Kidney glomerular epithelial cell (primary cell): ENCODE measurements at places on chromosomes 7 and 10.

DNA sequence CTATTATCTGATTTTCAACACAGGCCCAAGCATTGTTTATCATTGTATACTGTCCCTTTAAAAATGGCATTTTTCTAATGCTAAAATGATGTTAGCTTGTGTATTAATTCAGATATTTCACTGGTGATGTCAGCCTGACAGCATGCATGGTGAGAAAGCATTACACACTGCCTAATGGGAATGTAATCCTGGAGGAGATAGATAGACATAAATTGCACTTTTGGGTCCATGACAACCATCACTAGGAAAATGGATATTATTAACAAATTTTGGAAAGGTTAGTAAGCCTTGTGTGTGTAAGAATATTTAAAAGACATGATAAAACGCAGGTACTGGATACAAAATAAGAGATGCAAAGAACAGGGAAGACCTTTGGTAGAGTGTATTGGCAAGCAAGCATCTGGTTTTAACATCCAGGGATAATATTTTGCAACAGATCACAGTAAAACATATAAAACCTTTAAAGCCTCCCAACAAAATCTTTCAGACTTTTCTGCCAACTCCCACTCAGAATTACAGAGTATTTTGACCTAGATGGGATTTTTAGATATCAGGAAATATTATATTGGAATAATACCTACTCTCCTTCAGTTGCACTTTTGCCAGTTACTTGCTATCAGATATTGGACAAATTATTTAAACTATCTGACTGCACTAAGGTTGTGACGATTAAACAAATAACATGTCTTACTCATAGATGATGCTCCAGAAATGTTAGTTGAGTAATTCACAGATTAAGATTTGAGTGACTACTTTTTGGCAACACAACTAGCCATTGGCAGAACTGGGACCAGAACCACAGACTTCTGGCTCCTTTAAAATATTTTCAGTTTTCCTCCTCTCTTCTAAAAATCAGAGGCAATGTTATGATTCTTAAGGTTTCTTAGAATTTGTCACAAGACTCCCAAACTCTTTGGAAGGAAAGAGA lies 291.6 kb upstream of the SEMA3C start:
- DNase-seq, result no peak

DNA sequence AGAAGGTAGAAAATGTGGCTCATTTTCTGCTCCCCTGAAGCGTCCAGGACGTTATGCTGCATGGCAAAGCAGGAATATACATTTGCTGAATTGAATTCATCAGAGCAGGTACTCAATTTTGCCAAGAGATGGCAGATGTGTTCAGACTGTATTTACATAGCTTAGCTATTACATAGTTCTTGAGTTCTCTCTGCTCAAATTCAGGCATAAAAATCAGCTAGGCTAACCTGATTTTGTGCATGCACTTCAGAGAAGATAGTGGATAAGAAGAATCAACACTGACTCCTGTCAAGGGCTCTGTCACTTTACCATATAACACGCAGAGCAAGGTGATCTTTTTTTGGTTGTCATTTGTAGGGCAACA lies 209.2 kb upstream of the FAM3C start:
- DNase-seq, result peak; percentile 9

DNA sequence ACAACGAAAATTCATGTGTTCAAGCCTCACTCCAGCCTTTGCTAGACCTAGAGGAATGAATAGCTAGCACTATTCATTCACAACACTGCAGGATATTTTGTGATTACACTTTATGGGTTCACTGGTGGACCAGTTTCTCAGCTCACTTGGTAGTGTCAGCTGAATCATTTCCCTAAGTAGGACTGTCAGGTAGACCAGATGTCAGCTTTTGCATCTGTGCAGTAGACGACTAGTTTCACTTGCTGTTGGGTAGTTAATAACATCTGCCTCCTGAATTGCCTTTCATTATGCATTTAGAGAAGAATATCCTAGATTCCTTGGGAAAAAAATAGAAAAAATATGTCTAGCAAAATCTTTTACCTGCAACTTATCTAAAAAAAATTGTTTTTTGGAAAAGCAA lies 296.4 kb downstream of the ADARB2 start:
- no peak for DNase-seq

- DNase-seq, result peak; percentile 87
Observed at GRCh38 chr10:91713461-91714072, 80.7 kb upstream of the PPP1R3C start.

GRCh38 chr7:122887848-122888247 lies 1.6 kb upstream of the CADPS2 start:
- no peak for DNase-seq

GRCh38 chr10:70175516-70175915 lies 5.2 kb upstream of the SAR1A start:
- DNase-seq, result no peak

DNA sequence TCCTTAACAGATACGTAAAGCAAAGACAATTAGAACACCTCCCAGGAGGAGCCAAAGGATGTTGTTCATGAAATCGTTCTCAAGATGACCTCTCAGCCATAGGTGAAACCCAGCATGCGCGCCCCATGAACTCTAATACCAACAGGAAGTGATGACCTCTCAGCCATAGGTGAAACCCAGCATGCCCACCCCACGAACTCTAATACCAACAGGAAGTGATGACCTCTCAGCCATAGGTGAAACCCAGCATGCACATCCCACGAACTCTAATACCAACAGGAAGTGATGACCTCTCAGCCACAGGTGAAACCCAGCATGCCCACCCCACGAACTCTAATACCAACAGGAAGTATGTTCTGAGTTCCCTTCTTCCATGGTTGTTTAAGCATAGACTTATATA lies 205.2 kb upstream of the ADARB2 start:
- no peak for DNase-seq

DNA sequence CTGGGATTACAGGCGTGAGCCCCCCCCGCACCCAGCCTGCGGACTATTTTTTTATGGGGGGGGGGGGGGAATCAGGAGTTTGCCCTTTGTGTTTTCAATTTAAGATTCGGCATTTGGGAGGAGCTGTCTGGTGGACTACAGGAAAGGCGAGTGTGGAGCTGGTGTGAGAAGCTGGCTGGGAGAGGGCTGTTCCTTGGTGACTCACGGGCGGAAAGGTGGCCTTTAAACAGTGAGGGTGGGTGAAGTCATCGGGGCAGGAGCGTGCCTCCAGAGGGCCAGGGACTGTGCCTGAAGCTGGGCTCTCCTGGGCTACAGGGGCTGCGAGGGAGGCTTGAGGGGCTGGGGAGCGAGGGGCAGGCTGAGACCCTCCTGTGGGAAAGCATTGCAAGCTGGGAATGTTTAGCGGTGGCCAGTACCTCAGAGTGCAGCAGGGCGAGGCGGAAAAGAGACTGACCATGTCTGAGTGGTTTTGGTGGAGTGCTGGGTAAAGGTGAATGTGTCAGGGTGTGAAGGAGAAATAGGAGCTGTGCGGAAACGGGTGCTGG lies 39.7 kb upstream of the ZNF32 start:
- DNase-seq, result no peak

DNA sequence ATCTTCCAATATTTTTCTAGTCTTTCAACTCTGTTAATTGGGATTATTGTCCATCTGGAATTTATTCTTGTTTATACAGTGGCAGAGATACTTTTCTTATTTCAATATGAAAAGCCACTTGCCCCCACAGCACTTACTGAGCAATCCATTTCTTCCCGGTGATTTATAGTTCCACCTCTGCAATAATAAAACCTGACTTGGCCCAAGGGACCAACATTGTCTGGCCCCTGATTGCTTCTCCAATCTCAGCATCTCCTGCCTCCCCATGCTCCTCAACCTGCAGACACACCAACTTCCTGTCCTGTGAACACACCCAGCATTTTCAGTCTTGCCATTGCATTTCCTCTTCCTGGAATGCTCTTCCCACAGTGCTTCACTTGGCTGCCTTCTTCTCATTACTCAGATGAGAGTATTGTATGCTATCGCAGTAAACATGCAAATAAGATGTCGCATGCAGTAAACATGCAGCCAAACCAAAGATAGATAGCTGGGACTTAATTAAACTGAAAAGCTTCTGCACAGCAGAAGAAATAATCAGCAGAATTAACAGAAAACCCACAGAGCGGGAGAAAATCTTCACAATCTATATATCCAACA lies 19.5 kb downstream of the ITGA8 start:
- DNase-seq, result no peak

DNA sequence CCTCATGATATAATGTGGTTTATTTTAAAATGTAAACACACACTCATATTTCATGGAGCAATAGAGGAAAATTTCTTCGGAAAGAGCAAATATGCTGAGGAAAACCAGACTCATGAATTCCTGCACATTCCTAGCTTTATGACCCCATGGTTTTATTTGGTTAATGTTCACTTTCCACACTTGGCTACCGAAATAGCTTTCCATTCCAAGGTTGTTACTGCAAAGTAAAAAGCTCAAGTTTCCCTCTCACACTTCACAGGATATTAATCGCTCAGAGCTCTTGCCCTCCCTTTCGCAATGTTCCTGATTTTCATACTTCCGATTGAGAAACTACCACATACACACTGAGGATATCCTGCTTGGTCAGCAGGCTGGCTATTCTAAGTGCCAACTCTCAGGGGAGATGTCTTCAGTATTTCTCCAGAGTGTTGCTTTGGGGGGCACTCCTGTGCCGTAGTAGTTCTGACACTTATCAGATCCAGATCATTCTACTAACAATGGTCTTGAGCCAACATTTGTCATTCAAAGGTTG lies 77.5 kb upstream of the STEAP1B start:
- DNase-seq, result peak; percentile 97

- no peak for DNase-seq
Observed at GRCh38 chr10:24334279-24334939, 125.5 kb downstream of the KIAA1217 start.

DNA sequence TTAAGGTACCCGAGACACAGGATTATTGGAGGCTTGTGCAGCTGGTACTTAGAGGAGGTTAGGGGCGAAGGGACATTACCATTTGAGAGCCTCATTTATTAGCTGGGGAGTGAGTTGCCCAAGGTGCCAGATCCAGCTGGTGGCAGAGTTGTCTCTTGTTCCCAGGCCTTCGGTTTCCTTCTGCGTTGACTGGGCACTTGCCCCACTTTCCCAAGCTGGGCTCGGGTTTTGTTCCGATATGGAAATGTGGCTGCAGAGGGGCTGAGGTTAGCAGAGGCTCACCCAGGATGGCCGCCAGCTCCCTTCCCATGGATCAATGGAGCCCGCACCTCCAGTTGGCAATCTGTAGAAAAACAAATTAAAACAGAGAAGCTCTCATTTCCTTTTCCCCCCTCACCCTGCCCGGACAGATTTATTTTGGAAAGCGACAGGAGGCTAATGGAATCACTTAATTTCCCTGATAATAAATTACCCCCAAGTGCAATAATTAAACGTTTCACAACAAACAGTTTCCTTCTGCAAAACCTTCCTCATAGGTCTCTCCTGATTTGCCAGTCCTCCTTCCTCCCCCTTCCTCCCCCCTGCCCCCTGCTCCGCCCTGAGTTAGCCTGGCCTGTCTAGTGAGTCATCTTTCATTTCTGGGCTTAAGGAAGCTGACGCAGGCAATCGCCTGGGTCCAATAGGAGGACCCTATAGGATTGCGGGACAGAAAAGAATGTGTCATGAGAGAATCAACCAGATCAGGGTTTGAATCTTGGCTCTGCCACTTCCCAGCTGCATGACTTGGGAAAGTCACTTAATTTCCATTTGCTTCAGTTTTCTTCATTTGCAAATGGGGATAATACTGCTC lies 51.7 kb downstream of the ADRA2A start:
- DNase-seq, result no peak

- DNase-seq, result no peak
Observed at GRCh38 chr10:69461243-69462025, 10.2 kb downstream of the TSPAN15 start.

DNA sequence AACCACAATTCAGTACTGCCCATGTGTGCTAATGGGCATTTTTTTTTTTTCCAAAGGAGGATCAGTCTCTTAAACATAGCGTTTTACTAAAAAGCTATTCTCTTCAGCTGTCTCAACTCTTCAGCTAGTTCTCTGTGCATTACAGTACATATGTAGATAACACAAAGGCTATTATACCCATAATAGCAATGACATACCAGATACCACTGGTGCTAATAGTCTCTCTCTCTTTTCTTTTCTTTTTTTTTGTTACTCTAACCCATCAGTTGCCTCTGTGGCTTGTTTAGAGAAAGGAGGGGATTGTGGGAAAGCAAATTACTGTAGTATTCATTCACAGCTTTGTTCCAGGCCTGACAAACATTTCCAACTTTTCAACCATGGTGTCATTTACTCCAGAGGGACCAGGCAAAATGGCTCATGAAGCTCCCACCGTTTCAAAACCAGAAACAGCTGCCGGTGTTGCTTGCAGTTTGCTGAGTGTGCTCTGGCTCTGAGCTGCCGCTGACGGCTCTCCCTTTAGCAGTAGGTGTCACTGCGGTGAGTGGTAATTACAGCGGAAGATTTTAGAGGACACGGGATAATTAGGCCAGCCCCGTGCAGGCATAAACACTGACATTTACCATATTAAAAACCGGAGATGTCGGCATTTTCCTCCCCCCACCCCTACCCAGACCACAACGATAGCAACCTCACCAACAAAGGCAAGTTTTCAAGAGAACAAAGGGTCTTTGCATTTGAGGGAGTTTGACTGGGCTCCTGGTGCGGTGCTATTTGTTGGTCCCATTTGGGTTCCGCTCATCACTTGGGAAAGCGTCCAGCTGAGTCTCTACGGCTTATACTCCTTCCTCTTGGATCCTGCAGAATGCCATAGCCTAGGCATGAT lies 1005.5 kb downstream of the KCNMA1 start:
- no peak for DNase-seq

- no peak for DNase-seq
Observed at GRCh38 chr7:3008386-3008785, 35.3 kb downstream of the CARD11 start.

- no peak for DNase-seq
Observed at GRCh38 chr10:60031664-60032063, 125.3 kb upstream of the CCDC6 start.

DNA sequence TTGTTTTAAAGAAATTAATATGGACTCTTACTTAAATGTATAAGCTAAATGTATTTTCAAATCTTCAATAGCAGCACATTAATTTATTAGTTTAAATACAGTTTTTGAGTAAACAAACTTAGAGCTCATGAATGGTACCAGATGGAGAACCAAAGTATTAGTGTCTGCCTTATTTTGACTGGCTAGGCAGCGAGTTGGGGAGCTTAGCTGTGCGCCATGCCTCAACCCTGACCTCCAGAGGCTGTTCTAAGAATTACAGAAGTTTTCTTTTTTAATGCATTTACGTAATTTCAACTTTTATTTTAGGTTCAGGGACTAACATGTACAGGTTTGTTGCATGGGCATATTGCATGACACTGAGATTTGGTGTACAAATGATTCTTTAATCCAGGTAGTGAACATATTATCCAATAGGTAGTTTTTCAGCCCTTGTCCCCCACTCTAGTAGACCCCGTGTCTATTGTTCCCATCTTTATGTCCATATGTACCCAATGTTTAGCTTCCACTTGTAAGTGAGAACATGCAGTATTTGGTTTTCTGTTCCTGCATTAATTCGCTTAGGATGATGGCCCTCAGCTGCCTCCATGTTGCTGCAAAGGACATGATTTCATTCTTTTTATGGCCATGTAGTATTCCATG lies 166.8 kb downstream of the IQUB start:
- peak; percentile 55 for DNase-seq

- peak; percentile 33 for DNase-seq
Observed at GRCh38 chr7:117829450-117830117, 43.7 kb downstream of the CTTNBP2 start.
